ENCODE measurements at places on chromosomes 13 and 19.

DNA sequence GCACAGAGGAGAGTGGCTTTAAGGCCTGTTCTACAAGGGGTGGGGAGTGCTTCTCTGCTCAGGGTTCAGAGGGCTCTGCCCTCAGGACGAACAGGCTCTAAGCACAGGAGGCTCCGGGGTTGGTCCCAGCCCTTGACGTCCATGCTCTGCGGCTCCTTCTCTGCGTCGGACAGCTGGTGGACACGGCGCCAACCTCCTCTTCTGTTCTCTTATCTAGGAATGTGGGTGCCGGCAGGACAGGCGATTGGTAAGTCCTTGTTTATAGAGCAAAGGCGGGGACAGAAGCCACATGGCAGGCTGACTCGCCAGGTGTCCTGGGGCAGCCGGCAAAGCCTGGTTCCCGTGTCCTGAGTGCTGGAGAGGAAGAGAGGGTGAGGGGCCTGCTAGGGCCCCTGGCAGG, 8.4 kb upstream of the RPS15 start:
- no peak for DNase-seq

- no peak for DNase-seq
Observed at GRCh38 chr13:49020940-49021553, 45.3 kb downstream of the FNDC3A start.

DNA sequence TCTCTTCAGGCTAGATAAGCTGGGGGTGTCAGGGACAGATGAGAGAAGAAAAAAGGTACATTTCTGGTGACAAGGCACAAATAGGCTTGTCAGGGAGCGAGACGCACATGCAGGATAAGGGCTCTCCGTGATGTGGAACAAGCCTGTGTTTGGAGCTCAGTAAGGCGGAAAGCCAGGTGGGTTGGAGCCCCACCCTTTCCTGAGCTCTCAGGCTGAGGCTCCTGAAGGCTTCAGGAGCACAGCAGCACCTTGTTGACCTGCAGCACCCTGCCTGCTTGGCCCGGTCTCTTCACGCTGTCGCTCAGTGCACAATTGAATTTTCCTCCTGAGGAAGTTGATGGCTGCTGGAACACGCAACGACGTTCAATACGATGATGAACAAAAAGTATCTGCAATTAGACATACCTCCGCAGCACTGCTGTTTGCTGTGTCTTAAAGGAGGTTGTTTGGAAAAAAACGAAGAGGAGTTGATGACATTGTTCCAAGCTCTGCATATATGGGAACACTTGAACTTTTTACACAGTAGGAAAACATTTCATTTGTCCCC, 29.3 kb downstream of the SERP2 start:
- DNase-seq, result no peak

DNA sequence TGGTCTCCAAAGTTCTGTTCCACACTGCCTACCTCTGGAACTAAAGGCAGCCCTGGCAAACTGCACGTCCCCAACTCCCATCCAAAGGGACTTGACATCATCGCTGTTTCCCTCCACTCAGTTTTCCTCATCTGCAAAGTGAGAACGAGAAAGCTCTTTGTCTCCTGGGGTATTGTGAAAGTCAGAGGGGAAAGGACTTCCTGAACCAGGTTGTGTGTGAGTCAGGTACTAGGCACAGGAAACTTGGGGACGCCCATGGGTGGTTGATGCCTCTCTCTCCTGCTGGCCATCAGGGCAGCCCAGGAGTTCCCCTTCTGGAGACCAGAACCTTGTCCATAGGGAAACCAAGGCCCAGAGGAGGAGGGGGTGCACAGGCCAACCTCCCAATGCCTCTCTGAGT, 4.7 kb downstream of the CRLF1 start:
- no peak for DNase-seq

- no peak for DNase-seq
Observed at GRCh38 chr13:75186379-75186778, 295.6 kb downstream of the TBC1D4 start.

GRCh38 chr19:51020988-51021651, 1.6 kb upstream of the KLK10 start:
- DNase-seq, result no peak

GRCh38 chr19:46147791-46148288, at the start of gene IGFL2:
TSS of gene IGFL2 (plus strand) at chr19:46148238. CDS start at chr19:46148279, 41 bp downstream.
- no peak for DNase-seq

GRCh38 chr13:43981091-43981490, 101.4 kb downstream of the LACC1 start:
- DNase-seq, result no peak

DNA sequence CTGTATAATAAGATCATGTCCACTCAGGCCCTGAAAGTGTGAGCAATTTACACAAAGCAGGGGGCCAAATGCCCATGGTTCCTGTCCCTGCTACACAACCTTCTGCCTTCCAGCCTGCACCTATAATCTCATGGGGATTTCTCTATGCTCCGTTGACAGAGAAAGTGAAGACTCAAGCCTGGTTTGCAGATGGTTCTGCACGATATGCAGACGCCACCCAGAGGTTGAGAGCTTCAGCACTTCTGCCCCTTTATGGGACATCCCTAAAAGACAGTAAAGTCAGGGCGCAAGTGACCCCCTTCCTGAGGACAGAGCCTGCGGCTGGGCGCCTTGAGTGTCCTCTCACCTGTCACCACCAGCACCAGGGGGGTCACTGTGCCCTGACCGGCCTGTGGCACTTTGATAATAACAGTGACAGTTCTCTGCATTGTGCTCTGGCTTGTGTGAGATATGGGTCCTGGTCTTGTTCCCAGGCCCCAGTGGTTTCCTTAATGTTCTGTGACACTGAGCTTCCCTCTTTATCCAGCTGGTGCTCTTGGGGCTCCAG, 15.1 kb downstream of the LILRA5 start:
- DNase-seq, result no peak

GRCh38 chr19:54035215-54036178, 28.2 kb downstream of the VSTM1 start:
- no peak for DNase-seq

DNA sequence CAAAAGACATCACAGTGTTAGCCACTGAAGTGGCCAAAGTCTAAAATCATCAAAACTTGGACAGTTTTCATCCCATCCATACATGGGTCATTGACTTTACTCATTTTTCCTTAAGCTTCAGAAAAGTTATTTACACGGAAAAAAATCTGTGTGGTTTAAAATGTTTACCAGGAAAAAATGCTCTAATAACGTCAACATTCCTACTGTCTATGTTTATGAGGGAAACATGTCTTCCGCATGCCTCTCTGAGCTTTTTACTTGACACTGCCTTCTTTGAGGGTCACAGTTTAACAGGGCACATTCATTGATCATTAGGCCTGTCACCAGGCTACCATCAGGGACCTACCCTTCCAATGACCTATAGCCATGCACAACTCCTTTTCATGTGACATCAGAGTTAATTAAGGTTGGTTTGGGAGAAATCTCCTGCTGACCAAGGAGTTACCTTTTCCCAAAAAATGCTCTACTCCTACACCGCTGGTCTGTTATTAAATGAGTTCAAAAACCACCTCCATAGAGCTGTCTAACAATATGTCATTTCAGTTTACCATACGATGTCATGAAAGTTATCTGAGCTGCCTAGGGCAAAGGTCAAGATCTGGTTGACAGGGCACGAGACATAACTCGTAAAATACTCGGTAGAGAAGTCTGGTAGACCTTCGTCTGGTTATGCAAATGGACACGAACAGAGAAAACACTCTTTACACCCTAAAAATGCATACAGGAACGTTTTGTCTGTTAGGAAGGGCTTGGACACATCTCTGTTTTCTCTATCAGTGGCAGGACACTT, 17.8 kb downstream of the FLT1 start:
- no peak for DNase-seq

- no peak for DNase-seq
Observed at GRCh38 chr19:55075371-55075998, at the start of gene EPS8L1. TSS of gene EPS8L1 (plus strand) at chr19:55075869. CDS start at chr19:55076445, 576 bp downstream.

- no peak for DNase-seq
Observed at GRCh38 chr13:76764429-76764828, 121.8 kb downstream of the KCTD12 start.

- DNase-seq, result no peak
Observed at GRCh38 chr19:17107546-17108452, 32.2 kb downstream of the MYO9B start.

DNA sequence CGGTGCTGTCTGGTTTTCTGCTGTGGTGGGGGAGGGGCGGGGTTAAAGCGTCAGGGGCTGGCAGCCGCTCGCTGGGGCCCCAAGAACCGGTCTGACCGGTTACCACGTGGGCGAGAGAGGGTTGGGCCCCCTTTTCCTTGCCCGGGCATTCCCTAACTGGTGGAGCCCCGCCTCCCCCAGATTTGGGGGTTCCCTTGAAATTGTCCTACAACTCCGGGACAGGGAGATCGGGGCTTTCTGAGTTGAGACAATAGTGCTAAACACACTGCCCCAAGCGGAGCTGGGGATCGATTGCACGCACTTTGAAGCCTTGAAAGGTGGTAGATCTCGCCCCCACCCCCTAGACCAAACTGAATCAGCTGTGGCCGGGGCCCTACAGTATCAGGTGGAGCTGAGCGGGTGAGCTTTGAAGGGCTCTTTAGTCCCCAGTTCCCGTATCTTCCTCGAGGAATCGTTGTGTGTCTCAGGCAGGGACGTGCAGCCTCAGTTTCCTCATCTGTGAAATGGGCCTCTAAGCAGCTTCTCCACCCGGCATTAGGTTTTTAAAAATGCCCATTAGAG, 4.8 kb downstream of the IER2 start:
- DNase-seq, result no peak

- DNase-seq, result peak; percentile 90
Observed at GRCh38 chr19:48588670-48589401, 17.7 kb upstream of the SPACA4 start.

GRCh38 chr13:19810996-19811881, 28.5 kb upstream of the PSPC1 start:
- DNase-seq, result no peak

DNA sequence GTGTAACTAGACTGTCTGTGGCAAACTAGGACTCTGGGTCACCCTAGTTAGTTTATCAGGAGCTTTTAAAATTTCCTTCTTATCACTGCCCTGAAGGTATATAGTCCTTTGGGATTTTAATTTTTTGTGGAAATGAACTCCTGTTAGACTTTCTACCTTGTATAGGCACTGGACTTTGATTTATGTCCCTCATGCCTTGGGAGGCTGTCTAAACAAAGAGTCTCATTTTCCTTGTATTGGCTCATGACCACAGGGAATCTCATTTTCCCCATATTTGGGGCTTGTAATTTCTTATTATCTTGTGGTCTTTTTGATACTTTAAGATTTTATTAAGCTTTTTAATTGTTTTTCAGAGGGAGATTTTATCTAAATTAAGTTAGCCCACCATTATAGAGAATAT, 21.4 kb downstream of the KCTD4 start:
- no peak for DNase-seq

DNA sequence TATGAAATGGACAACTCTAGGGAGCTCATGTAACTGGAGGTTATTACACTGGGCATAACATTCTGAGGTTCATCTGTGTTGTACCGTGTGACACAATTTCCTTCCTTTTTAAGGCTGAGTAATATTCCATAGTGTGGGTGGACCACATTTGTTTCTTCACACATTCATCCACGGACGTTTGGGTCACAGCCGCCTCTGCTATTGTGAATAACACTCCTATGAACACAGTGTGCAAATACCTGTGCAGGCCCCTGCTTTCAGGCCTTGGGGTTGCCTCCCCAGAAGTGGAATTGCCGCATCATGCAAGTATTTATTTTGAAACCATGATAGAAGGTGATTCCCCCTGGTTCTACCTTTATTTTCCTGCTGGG, 63.4 kb upstream of the MCF2L start:
- DNase-seq, result no peak

GRCh38 chr13:73754727-73755292, 379.4 kb downstream of the KLF12 start:
- no peak for DNase-seq

DNA sequence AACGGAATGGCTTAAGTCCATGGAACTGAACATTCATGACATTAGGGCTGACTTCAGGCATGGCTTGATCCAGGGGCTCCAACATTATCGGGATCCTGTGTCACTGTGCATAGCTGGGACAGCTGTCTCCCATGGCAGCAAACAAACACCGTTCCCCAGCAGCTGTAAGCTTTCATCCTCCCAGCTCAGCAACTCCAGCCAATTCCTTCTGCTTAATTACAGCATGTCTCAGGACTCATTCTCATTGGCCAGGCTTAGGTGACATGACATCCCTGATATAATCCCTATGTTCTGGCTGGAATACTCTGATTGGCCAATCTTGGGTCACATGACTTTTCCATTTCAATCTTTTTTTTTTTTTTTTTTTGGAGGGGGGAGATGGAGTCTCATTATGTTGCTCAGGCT, 10.9 kb upstream of the TLE5 start:
- DNase-seq, result no peak

All from GM12891 (cell line).